NCI-H1930 (cell line): ENCODE measurements at places on chromosomes 5 and 9.

- no peak for DNase-seq
These were observed 11.9 kb downstream of the ROPN1L start for GRCh38 chr5:10453545-10453944.

- DNase-seq, result no peak
These were observed 42.5 kb downstream of the PRRC2B start for GRCh38 chr9:131436376-131436775.

DNA sequence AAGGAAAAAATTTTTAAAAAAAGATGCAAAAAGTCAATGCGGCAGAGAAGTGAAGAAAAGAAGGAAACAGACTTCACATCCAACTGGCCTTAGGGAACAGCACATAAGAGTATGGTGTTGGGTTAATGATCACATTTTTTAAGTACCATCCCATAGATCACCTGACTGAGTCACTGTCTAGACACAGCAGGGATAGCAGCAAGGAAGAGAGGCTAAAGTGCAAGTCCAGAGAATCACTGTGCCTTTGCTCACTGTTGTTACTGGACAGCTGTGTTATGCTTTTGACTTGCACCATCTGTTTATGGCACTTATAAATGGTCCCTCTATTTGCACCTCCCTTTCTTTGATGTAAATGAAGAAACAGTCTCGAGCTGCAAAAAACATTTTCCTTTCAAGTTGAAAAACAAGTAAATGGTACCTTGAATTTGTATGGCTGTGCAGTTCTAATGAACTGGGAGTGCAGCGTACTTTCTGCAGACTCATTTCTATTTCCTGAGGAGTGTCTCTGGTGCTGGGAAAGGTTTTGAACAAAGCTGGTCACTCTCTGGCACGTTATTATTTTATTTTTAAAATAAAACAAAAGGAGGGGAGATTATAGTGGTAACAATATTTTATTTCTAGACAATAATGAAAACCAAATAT lies 84.2 kb downstream of the TRPM6 start:
- no peak for DNase-seq

DNA sequence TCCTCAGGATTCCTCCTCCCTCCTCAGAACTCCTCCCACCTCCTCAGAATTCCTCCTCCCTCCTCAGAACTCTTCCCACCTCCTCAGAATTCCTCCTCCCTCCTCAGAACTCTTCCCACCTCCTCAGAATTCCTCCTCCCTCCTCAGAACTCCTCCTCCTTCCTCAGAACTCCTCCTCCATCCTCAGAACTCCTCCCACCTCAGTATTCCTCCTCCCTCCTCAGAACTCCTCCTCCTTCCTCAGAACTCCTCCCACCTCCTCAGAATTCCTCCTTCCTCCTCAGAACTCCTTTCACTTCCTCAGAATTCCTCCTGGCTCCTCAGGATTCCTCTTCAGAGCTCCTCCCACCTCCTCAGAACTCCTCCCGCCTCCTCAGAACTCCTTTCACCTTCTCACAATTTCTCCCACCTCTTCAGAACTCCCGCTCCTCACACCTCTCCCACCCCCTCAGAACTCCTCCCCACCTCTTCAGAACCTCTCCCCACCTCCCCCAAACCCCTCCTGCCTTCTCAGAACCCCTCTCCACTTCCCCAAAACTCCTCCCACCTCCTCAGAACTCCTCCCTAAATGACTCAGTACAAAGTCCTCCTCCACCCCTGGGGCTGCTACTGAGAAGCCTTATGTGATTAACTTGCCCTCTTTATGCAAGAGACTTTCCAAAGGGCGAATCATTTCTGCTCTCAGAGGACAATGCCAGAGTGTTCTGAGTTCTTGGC lies 23.2 kb downstream of the SLC46A2 start:
- DNase-seq, result no peak

DNA sequence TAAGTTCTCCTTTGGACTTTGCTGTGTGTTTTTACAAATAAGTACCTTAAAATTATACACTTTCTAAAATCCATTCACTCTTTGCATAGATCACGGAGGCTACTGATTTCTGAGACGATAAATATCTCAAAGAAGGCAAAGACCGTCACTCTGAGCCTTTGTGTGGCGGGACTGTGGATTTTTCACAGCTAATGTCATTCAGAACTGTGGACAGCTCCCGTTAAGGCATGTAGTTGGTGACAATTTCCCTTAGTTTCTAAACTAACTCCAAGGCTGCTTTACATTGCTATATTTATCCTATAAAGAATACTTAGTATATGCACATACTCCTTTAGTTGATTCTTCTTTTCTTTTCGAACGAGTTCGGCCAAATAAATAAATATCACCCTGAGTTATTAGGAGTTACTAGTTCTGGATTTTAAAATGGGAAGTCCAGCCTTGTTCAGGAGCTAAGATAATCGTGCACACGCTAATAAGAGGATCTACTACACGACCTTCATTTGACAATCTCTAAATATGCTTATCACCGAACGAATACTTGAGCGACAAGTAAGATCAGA lies 1.8 kb downstream of the HCN1 start:
- DNase-seq, result no peak

DNA sequence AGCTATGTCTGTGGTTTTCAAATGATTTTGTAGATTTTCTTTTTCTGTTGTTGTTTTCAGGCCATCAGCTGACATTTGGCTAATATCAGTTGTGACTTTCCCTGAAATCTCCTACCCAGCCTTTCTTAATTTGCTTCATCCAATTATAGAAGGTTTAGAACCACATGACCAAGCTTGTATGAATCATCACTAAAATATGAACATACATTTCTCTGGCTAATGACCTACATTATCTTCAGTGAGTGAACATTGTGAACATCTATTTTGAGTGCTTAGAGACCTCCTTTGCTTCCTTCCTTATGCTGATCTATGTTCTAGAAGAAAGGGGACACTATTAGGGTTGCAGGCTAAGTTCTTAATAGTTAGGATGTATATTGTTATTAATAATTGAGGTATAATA lies 532.5 kb downstream of the RAB3C start:
- no peak for DNase-seq

DNA sequence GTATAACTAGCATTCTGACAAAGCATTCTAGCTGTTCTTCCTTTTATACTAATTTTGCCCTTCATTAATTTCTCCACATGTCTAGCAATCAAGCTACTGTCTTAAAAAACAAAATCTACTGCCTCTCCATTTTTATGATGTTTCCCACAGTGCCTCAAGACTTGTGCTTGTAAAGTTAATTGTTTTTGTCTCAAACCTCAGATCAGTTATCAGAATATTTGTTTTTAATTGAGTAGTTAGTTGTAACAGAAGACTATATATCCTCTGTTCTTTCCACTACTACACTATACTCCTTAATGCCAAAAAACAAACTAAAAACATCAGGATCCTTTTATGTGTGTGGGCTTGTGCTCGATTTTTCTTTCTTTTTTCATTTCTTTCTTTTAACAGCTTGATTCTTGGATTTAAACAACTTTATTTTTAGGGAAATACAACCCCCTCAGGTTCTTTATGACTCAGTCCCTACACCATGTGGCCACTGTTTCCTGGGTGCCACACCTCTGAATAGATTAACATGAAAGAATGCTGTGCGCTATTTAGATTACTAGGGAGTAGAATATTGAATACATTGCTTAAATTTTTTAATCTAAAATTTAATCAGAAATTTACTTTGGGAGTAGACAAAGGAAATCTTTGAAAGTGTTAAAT lies 1.2 kb downstream of the ASPN start:
- no peak for DNase-seq

GRCh38 chr5:159547466-159548195 lies 217.3 kb upstream of the IL12B start:
- no peak for DNase-seq

- DNase-seq, result no peak
These were observed 375.5 kb downstream of the CDH9 start for GRCh38 chr5:26662806-26663360.

- no peak for DNase-seq
These were observed 45.7 kb downstream of the SCAMP1 start for GRCh38 chr5:78405829-78406750.

DNA sequence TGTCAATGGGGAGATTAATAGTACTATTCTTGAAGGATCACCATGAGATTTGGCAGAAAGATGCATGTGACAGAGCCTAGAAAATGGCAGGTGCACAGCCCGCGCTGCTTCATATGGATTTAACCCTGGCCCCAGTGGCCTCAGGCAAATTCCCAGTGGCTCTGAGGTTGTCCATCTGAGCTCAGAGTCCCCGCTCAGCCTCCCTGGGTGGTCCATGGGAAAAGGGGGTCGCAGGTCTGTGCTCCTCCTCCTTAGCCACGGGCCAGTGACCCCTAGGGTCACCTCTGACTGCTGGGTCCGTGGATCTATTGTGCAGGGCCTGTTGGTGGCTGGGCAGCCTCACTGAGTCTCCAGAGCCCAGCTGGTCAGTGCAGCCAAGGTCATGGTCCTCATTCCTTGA lies 93.3 kb upstream of the BOD1 start:
- DNase-seq, result no peak

DNA sequence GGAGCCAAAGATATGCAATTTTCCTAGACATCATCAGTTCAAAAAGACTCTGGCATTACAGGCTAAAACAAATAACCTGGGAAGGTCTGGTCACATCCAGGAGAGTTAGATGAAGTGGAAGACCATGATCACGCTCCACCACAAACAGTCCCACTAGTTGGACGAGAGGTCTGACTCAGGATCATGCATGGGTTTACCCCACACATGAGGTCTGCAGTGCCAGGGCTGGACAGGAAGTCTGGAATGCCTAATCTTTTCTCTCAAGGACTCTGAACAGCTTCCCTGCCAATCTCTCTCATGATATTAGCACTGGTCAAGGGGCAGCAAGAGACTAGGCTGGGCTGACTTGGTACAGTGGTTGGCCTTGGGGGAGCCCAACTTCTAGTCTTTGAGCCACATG lies 7.1 kb downstream of the PRUNE2 start:
- no peak for DNase-seq

DNA sequence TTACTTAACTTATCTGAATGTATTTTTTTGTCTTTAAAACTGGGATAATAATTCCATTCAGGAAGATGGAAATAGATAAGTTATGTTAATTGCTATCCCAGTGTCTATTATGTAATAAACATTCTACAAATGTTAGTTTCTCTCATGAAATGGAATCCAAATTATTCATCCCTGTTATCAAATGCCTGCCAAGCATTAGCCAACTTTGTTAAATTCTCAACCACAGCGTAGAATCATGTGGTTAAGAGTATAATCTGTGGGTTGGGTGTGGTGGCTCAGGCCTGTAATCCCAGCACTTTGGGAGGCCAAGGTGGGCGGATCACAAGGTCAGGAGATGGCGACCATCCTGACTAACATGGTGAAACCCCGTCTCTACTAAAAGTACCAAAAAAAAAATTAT lies 912.9 kb upstream of the SEMA6A start:
- DNase-seq, result no peak
